ENCODE measurements at places on chromosomes 12 and 14.

DNA sequence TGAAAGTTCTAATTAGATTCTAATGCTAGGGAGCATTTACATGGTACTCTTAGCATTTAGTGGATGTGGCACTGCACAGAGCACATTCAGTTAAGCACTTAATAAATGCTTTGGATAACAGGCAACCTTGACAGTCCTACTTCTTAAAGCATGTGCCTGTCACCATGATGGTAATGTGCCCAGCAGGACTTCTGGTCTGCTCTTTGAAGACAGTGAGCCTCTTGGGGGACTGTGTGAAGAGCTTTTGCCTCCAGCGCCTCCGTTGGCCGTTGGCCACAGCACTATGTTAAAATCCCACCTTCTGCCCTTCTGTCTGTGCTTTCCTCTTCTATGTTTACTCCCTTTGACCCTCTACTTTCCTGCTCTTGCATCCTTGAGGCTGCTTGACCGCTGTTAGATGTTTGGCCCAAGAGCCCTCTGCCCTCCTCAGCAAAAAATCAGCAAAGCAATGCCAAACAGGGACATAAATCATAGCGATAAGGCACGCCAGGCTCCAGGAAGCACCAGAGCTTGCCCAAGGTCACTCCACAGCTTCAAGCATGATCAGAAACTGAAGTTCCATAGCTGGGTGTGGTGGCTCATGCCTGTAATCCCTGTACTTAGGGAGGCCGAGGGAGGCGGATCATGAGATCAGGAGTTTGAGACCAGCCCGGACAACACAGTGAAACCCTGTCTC, 8.3 kb downstream of the CDKL1 start:
- no peak for DNase-seq

- DNase-seq = no peak
These were observed 211.8 kb downstream of the BMP4 start for GRCh38 chr14:53744857-53745256.

- no peak for DNase-seq
These were observed 348.3 kb downstream of the BMP4 start for GRCh38 chr14:53608369-53608768.

- no peak for DNase-seq
These were observed 721.3 kb upstream of the USP15 start for GRCh38 chr12:61538951-61539350.

DNA sequence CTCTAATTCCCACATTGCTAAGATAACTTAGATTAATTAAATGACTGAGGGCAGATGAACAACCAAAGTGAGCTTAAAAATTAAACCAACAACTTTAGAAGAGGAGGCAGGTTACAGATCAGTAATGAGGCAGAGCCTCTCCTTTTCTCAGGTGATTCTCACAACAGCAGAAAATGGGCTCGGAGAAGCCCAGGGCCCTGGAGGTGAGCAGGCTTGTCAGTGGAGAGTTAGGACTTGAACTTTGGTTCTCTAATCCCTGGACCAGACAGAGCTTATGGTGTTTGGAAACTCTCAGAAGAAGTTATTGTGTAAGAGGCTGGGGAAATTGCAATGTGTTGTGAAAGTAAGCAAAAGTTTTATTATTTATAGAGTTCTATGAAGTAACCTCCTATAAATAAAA, 2.8 kb downstream of the TRHDE start:
- DNase-seq = no peak

DNA sequence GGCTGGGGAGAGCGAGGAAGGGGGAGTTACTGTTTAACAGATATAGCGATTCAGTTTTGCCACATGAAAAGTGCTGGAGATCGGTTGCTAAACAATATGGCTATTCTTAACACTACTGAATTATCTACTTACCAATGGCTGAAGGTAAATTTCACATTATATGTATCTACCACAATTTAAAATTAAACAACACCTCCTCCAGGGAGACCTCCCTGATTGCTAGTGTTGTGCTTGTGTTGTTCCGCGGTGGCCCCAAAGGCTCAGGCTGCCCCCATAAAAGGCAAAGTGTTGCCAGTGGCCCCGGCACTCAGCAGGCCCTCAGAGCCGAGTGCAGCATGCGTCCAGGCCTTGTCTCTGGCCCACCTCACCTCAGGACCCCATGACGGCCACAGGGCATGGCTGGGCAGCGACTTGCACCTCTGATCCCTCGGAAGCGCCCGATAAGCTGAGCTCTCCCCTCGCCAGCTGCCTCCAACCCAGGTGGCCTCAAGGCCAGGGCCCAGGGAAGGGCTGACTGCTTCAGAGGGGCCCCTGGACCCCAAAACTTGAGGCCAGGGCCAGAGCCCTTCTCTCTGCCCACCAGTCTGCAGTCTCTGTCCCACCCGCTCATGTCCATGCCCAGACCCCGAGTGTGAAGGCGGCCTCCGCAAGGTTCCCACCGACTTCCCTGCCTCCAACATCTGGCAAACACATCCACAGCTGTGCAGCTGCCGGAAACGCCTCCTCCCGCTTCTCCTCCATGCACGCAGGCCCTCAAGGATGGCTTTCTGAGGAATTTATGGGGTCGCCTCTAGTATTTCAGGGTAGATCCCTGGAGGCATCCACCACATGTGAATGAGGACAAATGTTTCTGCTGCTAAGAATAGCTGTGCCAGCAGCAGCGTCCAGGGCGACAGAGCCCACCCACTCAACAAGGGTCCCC, 60.0 kb downstream of the NCOR2 start:
- no peak for DNase-seq

All from CD4-positive, alpha-beta memory T cell (primary cell).